ENCODE measurements at places on chromosomes 2 and 18.

DNA sequence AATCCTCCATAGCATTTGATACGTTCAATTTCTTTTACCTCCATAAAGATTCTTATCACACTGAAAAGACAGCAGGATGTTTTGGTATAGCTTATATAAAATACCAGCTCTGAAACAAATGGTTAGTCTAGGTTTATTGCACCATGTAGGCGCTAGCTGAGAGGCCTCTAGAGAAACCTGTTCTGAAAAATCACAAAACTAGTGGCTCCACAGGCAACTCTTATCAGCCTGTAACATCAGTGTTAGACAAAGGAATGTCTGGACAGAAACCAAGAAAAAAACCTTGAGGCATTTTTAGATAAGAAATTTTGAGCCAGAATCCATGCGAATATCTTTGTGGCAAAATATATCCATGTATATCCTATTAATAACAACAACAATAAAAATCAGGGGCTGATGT is 440.4 kb upstream of the MAP2 start:
- H3K4me3 ChIP-seq, result no peak overlapping the region
- no peaks in the 10 kb centered on the region for H3K36me3 ChIP-seq
- no peak for DNase-seq
- H3K27me3 ChIP-seq, result no peaks in the 10 kb centered on the region
- H3K4me1 ChIP-seq, result no peaks in the 10 kb centered on the region
- no peak overlapping the region for H3K27ac ChIP-seq

DNA sequence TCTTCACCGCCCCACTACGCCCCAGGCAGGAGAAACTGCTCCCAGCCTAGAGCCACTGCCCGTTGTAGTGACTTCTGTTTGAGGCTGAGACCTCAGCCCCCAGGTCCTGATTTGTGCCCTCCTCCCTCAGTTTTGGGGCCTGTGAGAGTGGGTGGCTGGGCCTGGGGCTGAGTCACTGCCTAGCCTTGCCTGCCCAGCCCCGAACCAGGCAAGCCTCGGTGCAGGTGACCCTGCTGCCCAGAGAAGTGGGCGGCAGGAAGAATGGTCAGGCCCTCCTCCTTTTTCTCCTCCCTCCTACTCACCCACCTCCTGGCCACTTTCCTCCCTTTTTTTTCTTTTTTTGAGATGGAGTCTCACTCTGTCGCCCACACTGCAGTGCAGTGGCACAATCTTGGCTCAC is 66.6 kb downstream of the ZFP36L2 start:
- H3K27ac ChIP-seq, result peak overlapping the region; percentile 98
- peaks cover 78% of the 10 kb centered on the region for H3K4me1 ChIP-seq
- peak overlapping the region; percentile 53 for H3K4me3 ChIP-seq
- peak; percentile 39 for DNase-seq

GRCh38 chr2:74845991-74846390 is 12.1 kb downstream of the HK2 start:
- DNase-seq, result no peak
- no peak overlapping the region for H3K4me3 ChIP-seq
- H3K4me1 ChIP-seq, result peaks cover 97% of the 10 kb centered on the region
- no peaks in the 10 kb centered on the region for H3K27me3 ChIP-seq

- no peaks in the 10 kb centered on the region for H3K36me3 ChIP-seq
- no peak overlapping the region for H3K4me3 ChIP-seq
- H3K27ac ChIP-seq, result no peak overlapping the region
- no peaks in the 10 kb centered on the region for H3K4me1 ChIP-seq
- DNase-seq, result no peak
Measured at GRCh38 chr18:7521226-7521856, 45.8 kb upstream of the PTPRM start.

- peaks cover 6% of the 10 kb centered on the region for H3K4me1 ChIP-seq
- H3K27me3 ChIP-seq, result peaks cover 43% of the 10 kb centered on the region
- DNase-seq, result no peak
Measured at GRCh38 chr18:45843019-45843418, 17.5 kb downstream of the SIGLEC15 start.

DNA sequence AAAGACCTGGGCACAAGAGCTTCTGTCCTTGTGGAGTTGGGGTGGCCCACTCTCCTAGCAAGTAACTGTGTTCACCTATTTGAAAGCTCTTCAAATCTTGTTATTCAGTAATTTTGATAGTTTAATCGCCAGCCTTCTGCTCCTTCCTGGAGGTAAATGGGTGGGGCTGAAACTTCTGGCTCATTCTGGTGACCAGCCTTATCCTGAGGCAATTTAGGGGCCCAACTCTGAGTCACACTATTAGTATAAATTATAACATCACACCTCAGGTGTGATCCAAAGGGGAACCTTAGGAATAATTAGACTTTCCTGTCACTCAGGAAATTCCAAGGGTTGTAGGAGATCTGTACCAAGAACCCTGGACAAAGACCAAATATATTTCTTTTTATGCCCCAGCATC is 255.8 kb upstream of the RGPD4 start:
- no peak overlapping the region for H3K4me3 ChIP-seq
- no peaks in the 10 kb centered on the region for H3K4me1 ChIP-seq
- no peaks in the 10 kb centered on the region for H3K36me3 ChIP-seq
- no peaks in the 10 kb centered on the region for H3K27me3 ChIP-seq
- H3K27ac ChIP-seq, result no peak overlapping the region

- peaks cover 95% of the 10 kb centered on the region for H3K27me3 ChIP-seq
- peaks cover 3% of the 10 kb centered on the region for H3K4me1 ChIP-seq
- DNase-seq, result no peak
- H3K4me3 ChIP-seq, result no peak overlapping the region
Measured at GRCh38 chr2:104865096-104865470, 11.2 kb downstream of the POU3F3 start.

- H3K27ac ChIP-seq, result no peak overlapping the region
- no peak for DNase-seq
- H3K4me1 ChIP-seq, result peaks cover 29% of the 10 kb centered on the region
- peaks cover 20% of the 10 kb centered on the region for H3K27me3 ChIP-seq
- no peak overlapping the region for H3K4me3 ChIP-seq
Measured at GRCh38 chr2:109342930-109343329, 213.9 kb downstream of the SH3RF3 start.

DNA sequence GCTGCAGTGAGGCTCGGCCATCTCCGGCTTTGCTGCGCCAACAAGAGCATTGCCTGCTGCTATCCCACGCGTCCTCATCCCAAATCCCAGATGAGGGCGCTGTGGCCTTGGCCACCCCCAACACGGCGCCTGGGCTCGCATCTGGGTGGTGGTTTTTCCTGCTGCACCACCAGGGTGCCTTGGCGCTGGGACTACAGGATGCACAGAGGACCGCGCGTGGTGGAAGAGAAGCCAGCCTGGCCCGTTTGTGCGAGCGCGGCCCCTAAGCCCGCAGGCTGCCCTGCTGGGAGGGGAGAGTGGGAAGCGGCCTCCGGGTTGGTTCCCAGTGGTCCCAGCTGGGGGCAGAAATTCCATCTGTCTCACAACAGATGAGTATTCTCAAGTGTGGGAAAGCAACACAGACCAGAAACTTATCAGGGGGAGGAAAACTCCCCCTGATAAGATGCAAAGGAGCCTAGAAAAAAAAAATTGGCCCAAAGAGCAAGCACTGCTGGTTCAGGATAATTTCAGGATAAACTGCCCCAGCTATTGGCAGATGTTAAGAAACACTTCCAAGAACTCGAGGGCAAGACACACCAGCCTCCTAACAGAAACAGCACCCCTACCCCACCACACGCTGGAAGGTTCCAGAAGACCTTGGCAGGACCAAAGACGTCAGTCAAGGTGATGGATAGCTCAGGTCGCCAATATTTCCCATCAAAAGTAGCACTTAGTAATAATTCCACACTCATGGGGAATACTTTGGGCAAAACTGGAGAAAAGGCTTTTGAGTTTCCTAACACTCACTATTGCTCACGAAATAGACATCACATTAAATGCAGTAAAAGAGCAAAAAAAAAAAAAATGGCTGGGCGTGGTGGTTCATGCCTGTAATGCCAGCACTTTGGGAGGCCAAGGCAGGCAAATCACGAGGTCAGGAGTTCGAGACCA is 152.1 kb downstream of the PXDN start:
- no peaks in the 10 kb centered on the region for H3K4me1 ChIP-seq
- DNase-seq, result no peak
- H3K4me3 ChIP-seq, result no peak overlapping the region
- H3K27me3 ChIP-seq, result peaks cover 19% of the 10 kb centered on the region

DNA sequence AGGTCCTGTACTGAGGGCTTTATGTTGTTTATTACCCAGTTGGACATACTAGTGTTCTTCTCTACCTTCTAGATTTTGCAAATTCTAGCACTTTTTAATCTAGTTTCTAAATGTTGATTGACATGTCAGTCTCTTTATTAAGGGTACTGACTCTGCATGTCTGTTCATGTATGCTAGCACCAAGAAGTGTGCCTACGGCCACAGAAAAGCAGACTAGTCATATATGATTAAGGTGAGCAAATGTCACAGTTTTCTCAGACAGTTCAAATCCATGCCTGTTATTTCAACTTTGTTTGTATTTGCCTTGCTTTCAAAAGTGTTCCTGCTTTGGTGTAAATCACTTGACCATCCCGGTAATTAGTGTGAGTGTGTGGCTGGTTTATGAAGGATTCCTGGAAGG is 145.0 kb upstream of the DSEL start:
- H3K4me1 ChIP-seq, result no peaks in the 10 kb centered on the region
- H3K36me3 ChIP-seq, result no peaks in the 10 kb centered on the region
- no peak for DNase-seq
- H3K27ac ChIP-seq, result no peak overlapping the region

DNA sequence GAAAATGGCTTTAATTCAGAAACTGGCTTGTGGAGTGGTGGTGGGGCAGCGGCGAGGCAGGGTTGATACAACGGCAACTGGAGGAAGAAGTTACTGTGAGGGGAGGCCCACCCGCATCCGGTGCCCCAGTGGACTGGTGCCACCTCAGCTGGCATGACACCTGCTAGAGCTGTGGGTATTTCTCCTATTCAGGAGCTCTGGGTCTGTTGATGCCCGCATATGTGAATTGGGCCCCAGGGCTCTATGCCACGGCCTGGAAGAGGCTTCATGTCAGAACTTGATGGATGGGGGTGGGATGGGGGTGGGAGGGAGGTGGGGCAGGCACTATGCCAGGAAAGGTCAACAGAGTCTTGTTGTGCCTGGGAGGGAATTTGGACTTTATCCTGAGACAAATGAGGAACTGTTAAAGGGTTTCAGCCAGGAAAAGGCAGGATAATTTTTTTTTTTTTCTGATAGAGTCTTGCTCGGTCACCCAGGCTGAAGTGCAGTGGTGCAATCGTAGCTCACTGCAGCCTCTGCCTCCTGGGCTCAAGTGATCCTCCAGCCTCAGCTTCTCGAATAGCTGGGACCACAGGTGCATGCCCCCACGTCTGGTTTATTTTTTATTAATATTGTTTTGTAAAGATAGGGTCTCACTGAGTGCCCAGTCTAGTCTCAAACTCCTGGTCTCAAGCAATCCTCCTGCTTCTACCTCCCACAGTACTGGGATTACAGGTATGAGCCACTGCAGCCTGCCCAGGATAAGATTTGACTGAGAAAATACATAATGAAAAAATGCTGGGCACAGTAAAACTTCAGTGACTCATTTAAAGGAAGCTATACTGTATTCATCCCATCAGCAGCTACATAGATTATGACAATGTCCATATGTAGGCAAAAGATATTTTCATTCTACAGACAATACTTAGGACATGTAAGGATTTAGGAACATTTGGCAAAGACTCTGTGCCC is 52.6 kb downstream of the SH2D6 start:
- H3K36me3 ChIP-seq, result no peaks in the 10 kb centered on the region
- no peaks in the 10 kb centered on the region for H3K4me1 ChIP-seq
- H3K27me3 ChIP-seq, result peaks cover 21% of the 10 kb centered on the region
- no peak overlapping the region for H3K4me3 ChIP-seq
- no peak overlapping the region for H3K27ac ChIP-seq
- no peak for DNase-seq

GRCh38 chr2:218081063-218081462 is 12.0 kb downstream of the RUFY4 start:
- H3K27ac ChIP-seq, result no peak overlapping the region
- no peak overlapping the region for H3K4me3 ChIP-seq
- no peak for DNase-seq
- peaks cover 4% of the 10 kb centered on the region for H3K27me3 ChIP-seq

DNA sequence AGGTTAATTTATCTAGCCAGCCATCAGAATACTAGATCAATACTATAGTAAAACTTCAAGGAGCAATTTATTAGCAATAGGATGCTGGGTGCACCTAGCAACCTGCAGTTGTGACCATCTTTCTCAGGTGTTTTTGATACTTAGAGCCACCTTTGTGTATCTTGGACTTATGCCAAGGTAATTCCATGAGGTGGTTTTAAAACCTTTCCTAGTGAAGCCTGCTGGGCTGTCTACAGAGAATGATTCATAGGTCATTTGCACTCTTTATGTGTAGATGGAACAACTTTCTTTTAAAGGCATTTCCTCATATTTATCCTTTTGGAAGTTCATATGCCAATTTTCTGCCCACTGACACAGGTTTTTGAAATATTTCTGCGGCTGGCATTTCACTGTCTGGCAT is 1030.1 kb upstream of the POU3F3 start:
- DNase-seq, result no peak
- H3K4me1 ChIP-seq, result no peaks in the 10 kb centered on the region
- no peak overlapping the region for H3K4me3 ChIP-seq
- H3K36me3 ChIP-seq, result no peaks in the 10 kb centered on the region

DNA sequence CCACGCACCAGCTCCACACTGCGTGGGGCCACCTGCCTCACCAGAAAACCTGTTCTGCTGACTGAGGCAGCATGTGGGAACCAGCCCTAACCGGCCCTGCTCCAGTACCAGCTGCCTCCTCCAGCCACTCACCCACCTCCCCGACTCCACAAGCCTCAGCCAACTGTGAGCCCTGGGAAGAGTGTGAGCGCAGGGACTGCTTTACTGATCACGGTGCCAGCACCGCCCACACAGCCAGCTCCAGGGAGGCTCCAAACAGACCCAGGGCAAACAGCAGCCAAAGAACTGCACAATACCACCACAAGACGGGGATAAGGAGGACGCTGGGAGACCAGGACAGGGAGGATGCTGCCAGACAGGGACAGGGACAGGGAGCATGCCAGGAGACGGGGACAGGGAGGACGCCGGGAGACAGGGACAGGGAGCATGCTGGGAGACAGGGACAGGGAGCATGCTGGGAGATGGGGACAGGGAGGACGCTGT is 28.4 kb downstream of the EIPR1 start:
- H3K36me3 ChIP-seq, result peaks cover 63% of the 10 kb centered on the region
- H3K4me3 ChIP-seq, result no peak overlapping the region
- peak overlapping the region; percentile 70 for H3K27ac ChIP-seq
- no peak for DNase-seq
- no peaks in the 10 kb centered on the region for H3K27me3 ChIP-seq

Data from activated naive CD4-positive, alpha-beta T cell treated with anti-CD3 and anti-CD28 coated beads, Interleukin-2, amount 10 ng/mL, durations not matched to agents 7 days and 5 days (primary cell).